HFFc6 (cell line): ENCODE measurements at places on chromosomes 2 and 18. TPM values are rescaled to one million over a fixed set of nuclear protein-coding genes. Genes with fewer than 3 reads are reported as not detected.

- no peak for DNase-seq
- H3K27me3 ChIP-seq = no peaks in the 10 kb centered on the region
- no peak overlapping the region for H3K4me3 ChIP-seq
- no peaks in the 10 kb centered on the region for H3K36me3 ChIP-seq
Observed at GRCh38 chr2:132268977-132269523, 107.3 kb upstream of the ANKRD30BL start.

GRCh38 chr2:232839411-232840079 lies 30.5 kb upstream of the SNORC start:
- DNase-seq = no peak
- H3K36me3 ChIP-seq = peaks cover 33% of the 10 kb centered on the region
- H3K4me1 ChIP-seq = peaks cover 25% of the 10 kb centered on the region
- H3K4me3 ChIP-seq = no peak overlapping the region
- H3K27me3 ChIP-seq = no peaks in the 10 kb centered on the region; the same call in 1 of the 2 replicates

Gene CNRIP1
- 32.4 to 43.5 TPM (median 36.8 TPM) in 3 replicates for total RNA-seq

- H3K36me3 ChIP-seq = no peaks in the 10 kb centered on the region
- no peak for DNase-seq
- H3K4me3 ChIP-seq = no peak overlapping the region
- no peak overlapping the region for H3K27ac ChIP-seq
Observed at GRCh38 chr2:98658816-98659490, 50.6 kb downstream of the UNC50 start.

DNA sequence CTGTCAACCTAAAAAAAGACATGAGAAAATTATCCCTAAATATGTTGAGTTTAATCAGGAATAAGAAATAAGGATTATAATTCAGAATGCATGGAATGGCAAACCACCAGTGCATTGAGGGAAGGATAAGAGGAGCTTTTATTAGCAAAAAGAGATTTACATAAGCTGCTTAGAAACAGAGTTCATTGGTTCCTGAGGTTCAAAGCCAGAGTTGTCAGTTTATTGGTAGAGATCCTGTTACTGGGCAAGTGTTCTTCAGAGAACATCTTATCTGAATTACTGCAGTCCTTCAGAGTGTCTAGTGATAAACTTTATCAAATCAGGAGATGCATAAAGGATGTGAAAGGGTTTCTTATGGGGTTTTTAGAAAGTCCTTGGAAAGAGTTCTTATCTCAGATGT lies 76.0 kb upstream of the MEX3C start:
- no peak overlapping the region for H3K27ac ChIP-seq
- no peaks in the 10 kb centered on the region for H3K36me3 ChIP-seq
- H3K4me1 ChIP-seq = no peaks in the 10 kb centered on the region
- H3K27me3 ChIP-seq = no peaks in the 10 kb centered on the region

DNA sequence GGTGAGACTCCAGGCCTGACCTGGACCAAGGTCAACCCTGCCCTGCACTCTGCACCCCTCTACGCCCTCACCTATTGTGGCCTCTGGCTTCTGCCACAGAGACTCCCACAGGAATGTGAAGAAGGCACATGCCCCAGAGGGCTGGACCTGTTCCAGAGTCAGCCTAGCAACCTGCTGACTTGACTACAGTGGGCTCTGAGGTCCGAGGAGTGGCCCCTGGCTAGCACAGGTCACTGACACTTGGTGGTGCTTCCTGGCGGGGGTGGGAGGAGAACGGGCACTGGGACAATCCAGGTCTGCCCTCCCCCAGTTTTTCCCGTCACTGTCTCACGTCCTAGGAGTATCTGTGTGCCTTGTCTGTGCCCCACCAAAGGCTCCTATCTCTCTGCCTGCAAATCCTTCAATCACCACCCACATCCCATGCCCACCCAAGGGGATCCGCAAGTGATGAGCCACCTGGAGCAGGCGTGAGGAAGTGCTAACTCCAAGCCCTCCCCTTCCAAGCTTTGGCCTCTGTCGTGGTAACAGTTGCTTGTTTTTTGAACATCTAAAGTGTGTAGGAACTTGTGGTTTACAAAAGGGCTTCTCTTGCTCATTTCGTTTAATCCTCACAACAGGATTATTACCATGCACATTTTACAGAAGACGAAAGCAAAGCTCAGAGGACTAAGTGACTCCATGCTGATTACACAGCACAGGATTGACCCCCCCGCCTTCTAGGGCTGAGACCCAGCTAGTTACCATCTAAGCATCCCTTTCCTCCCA lies 86.2 kb downstream of the MCFD2 start:
- no peak for DNase-seq
- H3K27ac ChIP-seq = peak overlapping the region; percentile 84
- peaks cover 86% of the 10 kb centered on the region for H3K4me1 ChIP-seq
- H3K36me3 ChIP-seq = peaks cover 25% of the 10 kb centered on the region

Gene CTAGE1
- 0.11 and 0.23 TPM in 2 replicates for total RNA-seq

Gene NPAS2
- total RNA-seq = 12.6 to 14.6 TPM (median 13.3 TPM) in 3 replicates
